H1 (cell line): ENCODE measurements at places on chromosomes 1 and 21. TPM values are rescaled to one million over a fixed set of nuclear protein-coding genes. Genes with fewer than 3 reads are reported as not detected.

GRCh38 chr1:65224681-65225091 is 76.7 kb downstream of the AK4 start:
- H3K27me3 ChIP-seq, result no peaks in the 10 kb centered on the region
- H3K4me3 ChIP-seq, result no peak overlapping the region
- DNase-seq, result no peak
- H3K4me1 ChIP-seq, result no peaks in the 10 kb centered on the region
- no peak overlapping the region for H3K27ac ChIP-seq

DNA sequence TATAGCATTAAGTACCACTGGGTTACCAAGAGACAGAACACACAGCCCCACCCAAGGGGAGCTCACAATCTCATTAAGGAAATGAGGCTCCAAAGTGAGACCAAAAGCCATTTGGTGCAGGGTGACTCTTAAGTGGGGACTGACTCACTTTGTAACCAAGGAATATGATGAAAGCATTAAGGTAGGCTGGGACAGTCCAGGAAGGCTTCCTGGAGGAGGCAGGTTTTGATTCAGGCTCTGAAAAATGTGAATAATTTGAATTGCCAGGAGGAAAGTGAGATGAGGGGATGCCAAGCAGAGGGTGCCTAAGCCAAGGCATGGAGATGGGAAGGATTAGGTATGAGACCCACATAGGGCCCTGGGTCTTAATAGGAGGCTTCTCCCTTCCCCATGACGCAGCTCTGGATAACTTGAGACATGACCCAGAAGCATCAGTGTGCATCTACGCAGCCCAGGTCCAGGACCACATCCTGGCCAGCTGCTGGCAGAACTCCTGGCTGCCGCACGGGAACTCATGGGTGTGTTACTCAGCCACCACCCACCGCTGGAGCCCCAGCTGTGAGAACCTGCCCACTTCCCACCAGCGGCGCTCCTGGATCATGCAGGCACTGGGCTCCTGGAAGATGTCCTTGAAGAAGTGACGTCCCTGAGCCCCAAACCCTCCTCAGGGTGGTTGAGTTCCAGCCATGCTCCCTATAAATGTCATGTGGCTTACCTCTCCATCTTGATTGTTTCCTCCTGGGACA is 5.9 kb upstream of the TTC4 start:
- no peak overlapping the region for H3K4me3 ChIP-seq
- H3K27me3 ChIP-seq, result peaks cover 3% of the 10 kb centered on the region; the same call in 1 of the 2 replicates
- DNase-seq, result no peak
- no peaks in the 10 kb centered on the region for H3K36me3 ChIP-seq
- no peaks in the 10 kb centered on the region for H3K4me1 ChIP-seq

GRCh38 chr1:247411621-247412327 is 4.2 kb upstream of the NLRP3 start:
- H3K4me3 ChIP-seq, result no peak overlapping the region
- H3K36me3 ChIP-seq, result no peaks in the 10 kb centered on the region
- DNase-seq, result no peak
- no peaks in the 10 kb centered on the region for H3K27me3 ChIP-seq

DNA sequence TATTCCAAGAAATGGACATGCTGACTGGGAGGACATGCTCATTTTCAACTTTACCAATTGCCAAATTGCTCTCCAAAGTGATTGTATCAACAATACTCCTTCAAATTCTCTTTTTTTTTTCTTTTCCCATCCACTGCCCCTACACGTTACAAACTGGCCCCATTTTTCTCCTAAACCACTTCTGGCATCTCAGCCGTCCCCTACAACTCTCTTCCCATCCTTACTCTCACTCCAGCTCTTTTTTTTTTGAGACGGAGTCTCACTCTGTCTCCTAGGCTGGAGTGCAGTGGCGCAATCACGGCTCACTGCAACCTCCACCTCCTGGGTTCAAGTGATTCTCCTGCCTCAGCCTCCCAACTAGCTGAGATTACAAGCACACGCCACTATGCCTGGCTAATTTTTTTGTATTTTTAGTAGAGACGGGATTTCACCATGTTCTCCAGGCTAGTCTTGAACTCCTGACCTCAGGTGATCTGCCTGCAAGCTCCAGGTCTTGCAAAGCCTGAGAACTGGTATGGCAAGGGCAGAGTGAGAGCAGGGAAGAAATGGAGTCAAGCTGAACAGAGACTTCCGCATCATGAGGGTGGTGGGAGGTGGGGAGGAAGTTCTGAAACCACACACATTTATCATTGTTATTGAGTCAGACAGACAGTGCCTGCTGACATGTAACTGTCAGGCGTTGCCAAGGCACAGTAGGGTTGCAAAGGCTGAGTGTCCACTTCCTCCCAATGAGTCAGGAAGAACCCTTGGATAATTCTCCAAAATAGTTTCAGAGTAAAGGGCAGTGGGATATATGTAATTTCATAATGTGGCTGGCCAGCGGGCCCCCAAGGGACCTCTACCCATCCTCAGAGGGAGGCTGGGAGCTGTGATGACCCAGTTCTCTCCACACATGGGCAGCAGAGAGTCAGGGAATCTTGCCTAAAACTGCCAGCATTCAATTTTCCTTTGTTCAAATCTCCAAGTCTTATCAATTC is 17.4 kb downstream of the CELA3A start:
- no peak overlapping the region for H3K4me3 ChIP-seq
- no peaks in the 10 kb centered on the region for H3K4me1 ChIP-seq
- no peak for DNase-seq
- no peak overlapping the region for H3K27ac ChIP-seq

GRCh38 chr1:156394835-156395461 is 25.9 kb downstream of the RHBG start:
- no peak overlapping the region for H3K4me3 ChIP-seq
- H3K4me1 ChIP-seq, result peaks cover 15% of the 10 kb centered on the region
- peaks cover 24% of the 10 kb centered on the region for H3K27me3 ChIP-seq
- no peak for DNase-seq
- H3K27ac ChIP-seq, result no peak overlapping the region

DNA sequence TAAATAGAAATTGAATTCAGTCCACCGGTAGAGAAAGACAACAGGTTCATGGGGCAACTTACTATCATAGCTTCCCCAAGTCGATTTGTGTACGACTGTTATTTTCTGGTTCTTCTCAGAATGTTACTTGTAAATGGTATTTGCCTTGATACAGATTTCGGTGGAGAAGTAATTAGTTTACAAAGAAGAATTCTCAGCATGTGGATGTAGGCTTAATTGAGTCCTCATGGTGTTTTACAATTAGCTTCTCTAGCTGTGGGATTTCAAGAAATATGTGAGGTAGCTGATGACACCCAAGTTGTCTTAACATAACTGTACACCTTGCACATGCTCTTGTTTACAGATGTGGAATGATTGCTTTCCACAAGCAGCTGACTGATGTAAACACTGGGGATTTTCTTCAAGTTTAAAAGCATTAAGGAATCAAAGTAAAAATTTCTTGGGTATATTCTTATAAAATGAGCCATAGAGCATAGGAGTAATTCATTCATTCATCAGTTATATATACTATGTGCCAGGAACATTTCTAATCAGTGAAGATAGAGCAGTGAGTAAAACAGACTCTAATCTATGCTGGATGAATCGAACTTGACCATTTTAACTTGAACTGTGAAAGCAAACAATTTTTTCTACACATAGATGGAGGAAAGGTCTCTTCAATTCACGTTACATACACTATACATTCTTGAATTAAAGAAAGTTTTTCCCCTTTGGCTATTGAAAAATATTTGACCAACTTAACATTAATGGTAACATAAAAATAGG is 1.4 kb downstream of the MACO1 start:
- no peak overlapping the region for H3K27ac ChIP-seq
- H3K4me1 ChIP-seq, result no peaks in the 10 kb centered on the region
- H3K36me3 ChIP-seq, result no peaks in the 10 kb centered on the region
- H3K27me3 ChIP-seq, result no peaks in the 10 kb centered on the region; the same call in 1 of the 2 replicates

DNA sequence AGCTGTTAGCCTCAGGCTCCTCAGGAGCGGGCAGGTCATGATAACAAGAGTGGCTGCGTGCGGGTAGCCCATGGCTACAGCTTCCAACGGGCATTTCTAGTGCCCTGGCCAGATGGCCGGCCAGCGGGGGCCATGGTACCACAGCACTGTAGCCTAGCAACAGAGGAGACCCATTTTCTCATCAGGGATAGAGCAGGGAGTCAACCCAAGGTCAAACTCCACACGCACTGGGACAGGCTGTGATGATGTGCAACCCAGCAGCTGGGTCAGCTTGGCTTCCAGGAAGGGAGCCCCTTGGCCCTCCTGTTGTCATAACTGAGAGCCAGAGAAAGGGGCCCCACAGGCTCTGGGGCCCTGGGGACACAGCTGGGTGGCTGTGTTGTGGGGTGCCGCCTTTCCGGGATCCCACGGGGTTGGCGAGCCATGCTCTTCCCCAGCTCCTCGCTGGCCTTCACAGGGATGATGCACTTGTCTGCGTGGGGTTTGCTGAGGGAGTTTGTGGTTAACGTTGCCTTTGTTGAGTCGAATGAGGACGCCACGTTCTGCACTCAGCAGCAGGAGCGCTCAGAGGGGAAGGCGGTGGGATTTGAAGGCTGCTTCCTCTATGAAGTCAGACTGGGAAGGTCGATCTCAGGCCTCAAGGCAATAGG is 46.3 kb downstream of the COL18A1 start:
- no peaks in the 10 kb centered on the region; the same call in 1 of the 2 replicates for H3K4me1 ChIP-seq
- no peak for DNase-seq
- no peaks in the 10 kb centered on the region; the same call in 1 of the 2 replicates for H3K36me3 ChIP-seq
- no peaks in the 10 kb centered on the region for H3K27me3 ChIP-seq

- H3K27me3 ChIP-seq, result peaks cover 12% of the 10 kb centered on the region
- no peaks in the 10 kb centered on the region for H3K36me3 ChIP-seq
These were observed 19.3 kb downstream of the SERTAD4 start for GRCh38 chr1:210251680-210252490.

DNA sequence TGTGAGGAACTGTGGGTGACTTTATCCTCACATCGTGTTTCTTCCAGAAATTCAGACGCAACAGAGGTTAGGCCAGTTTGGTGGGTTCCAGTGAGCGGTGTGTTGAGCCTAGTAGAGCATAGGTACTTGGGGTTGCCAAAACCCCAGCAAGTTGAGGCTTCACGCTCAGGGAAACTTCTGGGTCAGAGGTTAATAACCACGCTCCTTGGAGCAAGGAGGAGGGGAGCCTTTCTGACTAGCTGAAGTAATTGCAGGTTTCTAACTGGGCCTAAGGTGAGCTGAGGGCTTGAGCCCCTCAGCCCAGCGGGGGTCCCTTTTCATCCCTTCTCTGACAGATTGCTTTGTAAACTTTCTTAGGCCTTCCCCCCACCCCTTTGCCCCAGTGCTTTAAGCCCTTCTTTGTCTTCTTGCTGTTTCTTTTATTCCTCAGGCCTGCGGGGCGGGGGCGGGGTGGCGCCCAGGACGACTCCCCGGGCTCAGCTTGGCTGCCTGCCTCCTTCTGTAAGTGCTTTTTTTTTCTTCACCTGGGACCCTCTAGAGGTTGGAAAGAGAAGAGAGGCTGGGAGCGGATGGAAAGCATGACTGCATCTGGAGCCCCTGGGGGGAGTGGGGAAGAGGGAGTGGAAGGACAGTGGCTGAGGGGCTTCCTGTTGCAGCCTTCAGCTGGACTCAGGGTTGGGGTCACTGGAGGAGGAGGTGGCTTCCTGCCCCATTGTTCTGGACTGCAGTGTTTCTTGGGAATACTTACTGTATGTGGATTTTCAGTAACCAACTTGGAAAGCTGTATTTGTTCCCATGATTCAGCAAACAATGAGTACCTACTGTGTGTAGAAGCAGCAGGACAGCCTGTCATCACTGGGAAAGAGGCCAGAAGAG is 1.3 kb upstream of the ZNF436 start:
- no peaks in the 10 kb centered on the region for H3K36me3 ChIP-seq
- peaks cover 88% of the 10 kb centered on the region for H3K27me3 ChIP-seq
- H3K4me3 ChIP-seq, result no peak overlapping the region
- peak; percentile 71 for DNase-seq

GRCh38 chr1:165598676-165599059 is 32.4 kb upstream of the MGST3 start:
- H3K4me3 ChIP-seq, result peak overlapping the region; percentile 81
- H3K27me3 ChIP-seq, result no peaks in the 10 kb centered on the region
- H3K27ac ChIP-seq, result no peak overlapping the region; the same call in 1 of the 2 replicates
- H3K4me1 ChIP-seq, result peaks cover 3% of the 10 kb centered on the region; the same call in 1 of the 2 replicates
- DNase-seq, result no peak
- no peaks in the 10 kb centered on the region for H3K36me3 ChIP-seq

DNA sequence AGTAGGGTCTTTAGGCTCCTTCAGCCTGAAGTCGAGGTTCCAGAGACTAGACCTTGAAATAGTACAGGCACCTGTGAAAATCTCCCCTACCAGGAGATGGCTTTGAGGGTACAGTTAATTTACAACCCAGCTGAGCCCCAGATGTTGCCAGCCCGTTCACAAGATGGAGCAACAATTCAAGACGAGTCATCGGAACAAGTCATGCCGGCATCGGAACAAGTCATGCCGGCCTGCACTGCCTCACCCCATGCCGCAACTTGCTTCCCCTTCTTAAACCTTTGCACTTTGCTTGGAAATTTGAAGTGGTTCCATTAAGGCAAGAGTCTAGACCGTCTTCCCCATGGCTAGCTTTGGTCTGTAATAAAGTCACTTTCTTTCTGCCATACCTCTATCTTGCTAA is 16.0 kb downstream of the HHAT start:
- no peaks in the 10 kb centered on the region for H3K27me3 ChIP-seq
- H3K4me1 ChIP-seq, result no peaks in the 10 kb centered on the region
- H3K36me3 ChIP-seq, result no peaks in the 10 kb centered on the region
- no peak for DNase-seq
- no peak overlapping the region for H3K4me3 ChIP-seq

DNA sequence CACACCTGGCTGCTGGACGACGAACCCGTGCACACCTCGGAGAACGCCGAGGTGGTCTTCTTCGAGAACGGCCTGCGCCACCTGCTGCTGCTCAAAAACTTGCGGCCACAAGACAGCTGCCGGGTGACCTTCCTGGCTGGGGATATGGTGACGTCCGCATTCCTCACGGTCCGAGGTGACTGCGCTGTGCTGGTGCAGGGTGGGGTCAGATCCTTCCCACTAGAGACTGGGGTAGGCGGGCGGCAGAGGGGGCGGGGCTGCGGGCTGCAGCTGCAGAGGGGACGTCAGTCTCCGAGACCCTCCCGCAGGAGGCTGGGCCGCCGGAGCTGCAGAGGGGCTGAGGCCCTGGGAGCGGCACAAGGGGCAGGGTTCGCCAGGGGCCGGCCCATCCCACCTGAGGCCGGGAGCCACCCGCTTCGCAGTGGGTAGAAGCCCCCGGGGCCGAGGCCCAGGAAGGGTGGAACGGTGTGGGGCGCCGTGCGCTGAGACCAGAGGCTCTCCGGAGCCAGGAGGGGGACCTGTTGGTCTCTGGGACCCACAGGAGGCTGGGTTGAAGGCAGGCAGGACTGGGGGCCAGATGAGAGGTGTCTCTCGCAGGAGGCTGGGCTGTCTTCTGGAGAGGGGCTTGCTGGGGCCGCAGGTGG is 90.6 kb downstream of the TRIM11 start:
- H3K4me3 ChIP-seq, result no peak overlapping the region
- H3K36me3 ChIP-seq, result peaks cover 20% of the 10 kb centered on the region; the same call in 1 of the 2 replicates
- H3K27me3 ChIP-seq, result no peaks in the 10 kb centered on the region
- no peaks in the 10 kb centered on the region for H3K4me1 ChIP-seq
- no peak overlapping the region for H3K27ac ChIP-seq

DNA sequence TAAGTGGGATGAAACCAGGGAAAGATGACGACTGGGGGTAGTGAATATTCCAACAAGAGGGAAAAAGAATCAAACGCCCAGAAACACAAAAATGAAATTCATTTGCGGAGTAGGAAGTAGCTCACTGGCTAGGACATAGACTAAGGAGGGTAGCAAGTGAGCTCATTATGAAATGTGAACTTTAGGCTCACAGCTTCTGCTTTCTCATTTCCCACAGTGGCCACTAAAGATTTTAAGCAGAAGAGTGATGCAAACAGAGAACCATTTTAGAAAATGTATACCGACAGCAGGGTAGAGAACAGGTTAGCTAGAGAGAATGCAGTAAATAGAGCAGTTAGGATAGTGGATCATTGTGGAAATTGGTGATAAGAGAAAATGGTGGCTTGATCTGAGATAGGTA is 3.5 kb downstream of the CD48 start:
- no peak for DNase-seq
- no peaks in the 10 kb centered on the region for H3K27me3 ChIP-seq
- no peaks in the 10 kb centered on the region for H3K36me3 ChIP-seq
- H3K27ac ChIP-seq, result no peak overlapping the region
- H3K4me1 ChIP-seq, result 0 out of 2 replicates have a peak, but pooled peaks cover 2% of the 10 kb centered on the region

Gene CA6
- not detected in 2 replicates for polyA plus RNA-seq

Gene PLA2G2F
- not detected in 2 replicates for polyA plus RNA-seq
